NCI-H2171 (cell line): ENCODE measurements at places on chromosomes 7 and 10.

DNA sequence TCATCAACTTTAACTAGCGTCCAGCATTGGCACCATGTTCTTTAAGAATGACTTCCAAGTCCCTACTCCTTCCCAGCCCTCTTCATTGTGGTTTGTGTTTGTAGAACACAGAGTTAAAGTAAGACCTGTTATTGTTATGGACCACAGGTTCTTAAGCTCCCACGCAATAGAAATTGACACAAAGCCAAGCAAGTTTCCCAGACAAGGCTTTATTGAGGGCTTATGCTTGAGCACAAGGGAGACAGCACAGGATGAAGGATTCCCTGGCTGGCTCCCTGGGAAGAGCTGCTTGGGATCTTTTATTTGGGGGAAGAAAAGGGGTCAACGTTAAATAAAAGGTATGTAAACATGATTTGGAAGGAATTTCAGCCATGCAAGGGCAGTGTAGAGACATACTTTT is 44.3 kb upstream of the PRKCQ start:
- no peak for DNase-seq

- no peak for DNase-seq
Measured at GRCh38 chr7:119720541-119720940, 552.4 kb upstream of the KCND2 start.

GRCh38 chr7:151657173-151657572 is 137.5 kb upstream of the RHEB start:
- no peak for DNase-seq

DNA sequence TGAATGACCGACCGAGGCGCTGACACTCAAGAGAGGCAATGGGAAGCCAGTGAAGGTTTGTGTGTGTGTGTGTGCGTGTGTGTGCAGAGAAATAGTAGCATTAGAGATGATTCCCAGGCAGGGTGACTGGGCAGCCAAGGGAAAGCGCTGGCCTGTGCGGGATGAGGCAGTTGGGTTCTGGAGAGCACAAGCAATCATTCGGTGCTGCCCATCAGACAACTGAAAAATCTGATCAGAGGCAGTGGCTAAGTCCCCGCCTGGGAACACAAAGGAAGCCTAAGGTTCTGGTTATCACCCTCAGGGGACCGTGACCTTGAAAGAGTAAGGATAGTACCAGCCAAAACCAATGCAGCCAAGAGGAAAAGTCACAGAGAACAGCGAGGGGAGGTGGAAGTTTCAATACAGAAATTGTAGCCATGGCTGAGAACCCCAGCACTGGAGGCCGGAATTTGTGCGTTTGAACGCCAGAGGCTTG is 868 bp upstream of the PDCD4 start:
- DNase-seq = no peak

- DNase-seq = no peak
Measured at GRCh38 chr7:43302773-43303460, 190.5 kb downstream of the HECW1 start.

DNA sequence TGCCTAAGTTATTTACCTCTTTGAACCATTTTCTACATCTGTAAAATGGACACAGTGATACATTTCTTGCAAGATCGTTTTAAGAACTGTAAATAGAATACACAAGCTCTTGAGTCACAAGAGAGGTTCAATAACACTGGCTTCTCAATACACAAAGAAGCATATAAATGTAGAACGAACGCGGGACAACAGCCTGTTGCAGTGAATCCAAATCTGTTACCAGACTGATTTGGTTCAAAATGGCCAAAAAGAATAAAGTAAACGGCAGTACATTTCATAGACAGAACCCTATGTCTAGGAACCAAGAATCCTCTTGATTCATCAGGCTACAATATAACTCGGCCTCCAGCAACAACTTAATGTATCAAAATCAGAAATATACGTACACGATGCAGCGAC is 701 bp downstream of the MTPAP start:
- no peak for DNase-seq

DNA sequence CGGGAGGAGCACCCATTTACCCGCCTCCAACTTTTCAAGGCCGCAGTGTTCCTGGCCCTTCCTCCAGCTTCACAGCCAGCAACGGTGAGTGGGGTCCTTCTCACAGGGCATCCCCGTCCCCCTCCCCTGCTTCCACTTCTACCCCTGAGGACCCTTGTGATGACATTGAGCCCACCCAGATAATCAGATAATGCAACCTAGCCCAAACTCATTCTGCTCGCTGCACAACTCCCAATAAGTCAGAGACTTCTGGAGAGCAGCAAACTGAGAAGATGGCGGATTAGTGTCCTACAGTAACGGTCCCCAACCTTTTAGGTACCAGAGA is 74.5 kb downstream of the OAT start:
- DNase-seq = no peak

DNA sequence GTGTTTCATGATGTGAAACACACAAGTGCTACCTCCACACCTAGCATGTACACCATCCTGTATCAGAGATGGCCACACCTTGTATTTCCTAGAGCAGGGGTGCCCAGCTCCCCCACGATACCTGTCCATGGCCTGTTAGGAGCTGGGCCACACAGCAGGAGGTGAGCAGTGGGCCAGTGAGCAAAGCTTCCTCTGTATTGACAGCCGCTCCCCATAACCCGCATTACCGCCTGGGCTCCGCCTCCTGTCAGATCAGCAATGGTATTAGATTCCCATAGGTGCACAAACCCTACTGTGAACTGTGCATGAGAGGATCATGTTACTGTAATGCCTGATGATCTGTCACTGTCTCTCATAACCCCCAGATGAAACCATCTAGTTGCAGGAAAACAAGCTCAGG is 145.6 kb upstream of the RNF32 start:
- no peak for DNase-seq

DNA sequence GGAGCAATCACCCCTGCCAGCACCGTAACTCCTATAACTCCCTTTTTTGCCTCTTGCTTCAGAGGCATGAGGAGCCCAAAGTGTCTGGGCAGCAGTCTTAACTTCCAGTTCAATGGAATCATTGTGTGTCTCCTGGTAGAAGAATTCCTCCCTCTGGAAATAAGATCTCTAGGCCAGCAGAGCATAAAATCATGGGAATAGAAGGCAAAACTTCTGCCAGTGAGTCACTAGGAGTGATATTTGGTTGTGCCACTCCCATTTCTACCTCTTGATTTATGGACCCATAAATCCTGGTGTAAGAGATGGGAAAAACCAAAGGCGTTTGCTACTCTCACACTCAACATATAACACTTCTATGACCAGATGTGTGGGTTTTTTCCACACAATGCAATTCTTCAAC is 104.9 kb upstream of the FAM180A start:
- DNase-seq = no peak

DNA sequence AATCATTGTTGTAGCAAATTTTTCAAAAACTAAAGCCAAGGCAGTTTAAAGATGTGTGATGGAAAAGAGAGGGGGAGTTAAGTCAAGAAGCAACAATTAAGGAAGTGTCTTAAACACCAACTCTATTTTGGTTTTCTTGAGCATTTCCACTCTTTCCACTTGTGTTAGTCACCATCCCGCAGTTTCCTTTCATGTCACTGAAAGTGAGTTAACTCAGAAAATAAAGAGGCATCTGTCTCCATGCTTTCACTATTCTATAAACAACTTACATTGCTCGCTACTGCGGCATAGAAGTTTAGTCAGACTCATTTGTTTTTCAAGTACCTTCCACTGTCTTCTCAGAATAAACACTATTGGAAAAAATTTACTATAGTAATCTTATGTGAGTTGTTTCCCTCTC is 284.9 kb upstream of the SEMA3D start:
- DNase-seq = no peak

DNA sequence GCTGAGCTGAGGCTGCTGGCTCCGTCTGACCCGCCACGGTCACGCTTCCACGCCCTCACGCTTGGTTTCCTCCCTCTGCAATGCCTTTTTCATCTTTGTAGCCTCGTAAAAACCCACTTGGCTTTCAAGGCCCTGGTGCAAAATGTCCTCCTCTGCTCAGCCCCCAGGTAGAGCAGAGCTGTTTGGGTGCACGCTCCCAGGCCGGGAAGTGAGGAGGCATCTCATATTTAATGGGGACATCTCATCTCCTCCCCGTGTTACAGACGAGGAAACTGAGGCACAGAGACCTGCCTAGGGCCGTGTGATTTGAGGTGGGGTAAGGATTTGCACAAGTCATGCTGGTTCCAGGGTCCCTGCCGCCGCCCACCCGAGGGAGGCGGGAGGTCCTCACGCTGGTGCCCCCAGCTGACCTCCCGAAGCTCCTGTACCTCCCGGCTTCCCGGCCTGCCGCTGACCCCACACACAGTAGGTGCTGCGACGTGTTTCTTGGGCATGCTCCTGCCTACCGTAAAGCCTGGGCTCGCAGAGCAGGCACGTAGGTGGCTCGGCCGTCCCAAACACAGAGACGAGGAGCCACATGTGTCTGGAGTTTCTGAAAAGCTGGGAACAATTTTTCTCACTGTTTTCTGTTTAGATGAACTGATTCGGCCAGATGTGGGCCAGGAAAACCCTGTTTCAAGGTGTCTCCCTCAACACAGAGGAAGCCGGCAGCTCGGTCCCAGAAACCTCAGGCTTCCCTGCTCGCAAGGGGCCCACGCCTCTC is 11.5 kb downstream of the FOXL3 start:
- no peak for DNase-seq

DNA sequence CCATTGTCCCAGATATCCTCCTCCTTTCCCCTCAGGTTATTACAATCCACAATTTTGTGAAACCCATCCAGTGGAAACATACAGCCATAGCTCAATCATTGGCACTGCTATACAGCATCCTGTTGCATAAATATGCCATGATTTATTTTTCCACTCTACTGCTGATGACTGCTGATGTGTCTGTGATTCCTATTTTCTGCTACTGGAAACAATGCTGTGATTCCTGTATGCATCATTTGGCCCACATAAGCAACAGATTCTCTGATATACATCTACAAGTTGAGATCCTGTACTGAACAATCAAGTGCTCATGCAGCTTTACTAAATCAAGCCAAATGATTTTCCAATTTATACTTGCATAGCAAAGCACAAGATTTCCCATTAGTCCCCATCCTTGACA is 39.6 kb downstream of the CUL2 start:
- DNase-seq = no peak

- no peak for DNase-seq
Measured at GRCh38 chr10:17904564-17904963, 47.2 kb upstream of the SLC39A12 start.

DNA sequence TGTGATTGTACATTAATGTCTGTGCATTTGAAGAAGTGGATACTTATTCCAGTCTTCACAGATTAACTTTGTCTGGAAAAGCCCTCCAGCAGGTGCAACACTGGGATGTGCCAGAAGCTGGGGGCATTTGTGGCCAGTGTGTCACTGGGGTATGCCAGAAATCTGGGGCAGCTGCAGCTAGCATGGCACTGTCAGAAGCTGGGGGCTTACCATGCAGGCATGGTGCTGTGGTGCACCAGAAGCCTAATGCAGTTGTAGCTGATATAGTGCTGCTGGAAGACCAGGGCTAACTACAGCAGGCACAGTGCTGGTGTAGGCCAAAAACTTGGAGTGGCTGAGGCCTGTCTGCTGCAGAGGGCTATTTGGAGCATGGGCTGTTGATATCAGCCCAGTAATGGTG is 270.1 kb downstream of the STK31 start:
- DNase-seq = no peak

DNA sequence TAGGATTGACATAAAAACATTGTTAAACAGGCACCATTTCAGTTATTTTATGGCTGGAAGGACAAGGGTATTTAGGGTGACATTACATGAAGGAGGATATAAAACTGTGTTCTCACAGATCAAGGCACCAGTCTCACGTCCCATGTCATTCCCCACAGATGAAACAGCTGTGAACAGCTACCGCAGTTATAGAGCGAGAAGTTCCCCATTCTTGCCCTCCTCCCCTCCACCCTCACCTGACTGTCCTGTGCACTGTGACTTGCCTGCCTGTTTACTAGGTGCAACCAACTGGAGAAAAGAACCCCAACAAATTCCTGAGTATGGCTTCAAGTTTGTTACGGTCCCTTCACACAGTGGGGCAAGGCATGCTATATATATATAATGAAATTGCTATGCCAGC is 141.6 kb downstream of the SND1 start:
- DNase-seq = no peak

GRCh38 chr10:80660736-80661135 is 123.0 kb downstream of the SH2D4B start:
- no peak for DNase-seq

DNA sequence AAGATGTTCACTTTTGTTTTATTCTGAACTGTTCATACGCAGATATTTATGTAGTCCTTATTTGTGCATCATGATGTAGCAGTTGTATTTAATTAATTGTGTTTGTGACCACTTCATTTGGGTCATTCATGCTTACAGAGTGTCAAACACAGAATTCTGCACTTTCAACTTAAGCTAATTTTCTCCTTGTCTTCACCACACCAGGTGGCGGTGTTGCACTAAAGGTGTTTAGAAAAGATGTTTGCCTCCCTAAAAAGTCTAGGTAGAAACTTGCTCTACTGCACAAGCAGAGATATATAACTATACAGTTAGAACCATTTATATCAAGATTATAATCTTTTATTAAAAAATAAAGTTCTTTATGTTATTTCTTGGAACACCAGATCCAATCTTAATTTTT is 1.3 kb upstream of the TAS2R38 start:
- DNase-seq = no peak

- peak; percentile 43 for DNase-seq
Measured at GRCh38 chr7:107505997-107506673, 36.3 kb downstream of the GPR22 start.

DNA sequence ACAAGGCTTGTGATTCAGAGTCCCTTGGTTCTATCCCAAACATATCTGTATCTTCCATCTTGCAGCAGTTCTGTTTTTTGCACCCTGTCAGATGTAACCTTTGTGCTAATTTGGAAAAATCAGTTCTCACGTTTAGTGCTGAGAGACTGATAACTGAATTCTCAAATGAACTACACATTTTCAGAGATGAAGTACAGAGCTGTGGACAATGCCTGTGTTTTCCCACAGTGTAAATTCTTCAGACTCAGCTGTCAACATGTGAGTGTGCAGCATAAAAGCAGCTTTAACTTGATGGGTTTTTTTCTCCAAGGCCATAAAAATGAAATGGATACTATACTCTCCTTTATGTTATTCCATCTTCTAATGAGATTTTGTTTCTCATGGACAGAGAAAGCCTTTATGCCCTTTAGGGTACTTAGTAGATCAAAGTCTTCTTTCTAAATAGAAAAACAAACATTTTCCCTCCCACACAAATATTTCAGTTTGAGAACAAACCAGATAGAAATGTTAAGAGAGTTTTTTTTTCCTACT is 150.9 kb downstream of the SEMA3A start:
- no peak for DNase-seq

GRCh38 chr10:131553121-131553520 is 241.6 kb upstream of the TCERG1L start:
- DNase-seq = no peak

DNA sequence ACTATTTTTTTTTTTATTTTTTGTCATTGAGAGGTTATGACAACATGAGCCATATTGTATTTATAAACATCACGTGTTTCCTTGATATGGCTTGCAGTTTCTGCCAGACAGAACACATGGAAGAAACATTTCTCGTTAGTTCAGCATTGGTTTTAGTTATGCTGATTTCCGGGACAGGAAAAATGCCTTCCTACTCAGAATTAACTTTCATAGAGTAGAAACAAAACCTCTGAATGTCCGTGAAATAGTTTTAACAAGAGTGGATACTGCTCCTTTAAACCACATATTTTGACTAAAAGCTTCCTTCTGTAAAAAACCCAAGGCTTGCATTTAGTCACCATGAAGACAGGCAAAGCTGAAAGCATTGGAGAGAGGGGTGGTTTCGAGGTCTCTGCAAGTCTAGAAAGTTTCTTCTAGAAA is 240.4 kb downstream of the KIAA1217 start:
- no peak for DNase-seq

- no peak for DNase-seq
Measured at GRCh38 chr7:37211097-37211880, 237.4 kb downstream of the ELMO1 start.

GRCh38 chr7:127035203-127035849 is 217.4 kb downstream of the GRM8 start:
- DNase-seq = no peak
